ENCODE measurements at places on chromosomes 1 and 21. TPM values are rescaled to one million over a fixed set of nuclear protein-coding genes. Genes with fewer than 3 reads are reported as not detected.

The HES3 gene
- not detected for total RNA-seq

The CFHR5 gene
- not detected for total RNA-seq

The USP25 gene
- total RNA-seq = 37.4 TPM

The TAF12 gene
- total RNA-seq = 23.9 TPM

The DYNLT5 gene
- not detected for total RNA-seq

The KIF26B gene
- 0.25 TPM for total RNA-seq

DNA sequence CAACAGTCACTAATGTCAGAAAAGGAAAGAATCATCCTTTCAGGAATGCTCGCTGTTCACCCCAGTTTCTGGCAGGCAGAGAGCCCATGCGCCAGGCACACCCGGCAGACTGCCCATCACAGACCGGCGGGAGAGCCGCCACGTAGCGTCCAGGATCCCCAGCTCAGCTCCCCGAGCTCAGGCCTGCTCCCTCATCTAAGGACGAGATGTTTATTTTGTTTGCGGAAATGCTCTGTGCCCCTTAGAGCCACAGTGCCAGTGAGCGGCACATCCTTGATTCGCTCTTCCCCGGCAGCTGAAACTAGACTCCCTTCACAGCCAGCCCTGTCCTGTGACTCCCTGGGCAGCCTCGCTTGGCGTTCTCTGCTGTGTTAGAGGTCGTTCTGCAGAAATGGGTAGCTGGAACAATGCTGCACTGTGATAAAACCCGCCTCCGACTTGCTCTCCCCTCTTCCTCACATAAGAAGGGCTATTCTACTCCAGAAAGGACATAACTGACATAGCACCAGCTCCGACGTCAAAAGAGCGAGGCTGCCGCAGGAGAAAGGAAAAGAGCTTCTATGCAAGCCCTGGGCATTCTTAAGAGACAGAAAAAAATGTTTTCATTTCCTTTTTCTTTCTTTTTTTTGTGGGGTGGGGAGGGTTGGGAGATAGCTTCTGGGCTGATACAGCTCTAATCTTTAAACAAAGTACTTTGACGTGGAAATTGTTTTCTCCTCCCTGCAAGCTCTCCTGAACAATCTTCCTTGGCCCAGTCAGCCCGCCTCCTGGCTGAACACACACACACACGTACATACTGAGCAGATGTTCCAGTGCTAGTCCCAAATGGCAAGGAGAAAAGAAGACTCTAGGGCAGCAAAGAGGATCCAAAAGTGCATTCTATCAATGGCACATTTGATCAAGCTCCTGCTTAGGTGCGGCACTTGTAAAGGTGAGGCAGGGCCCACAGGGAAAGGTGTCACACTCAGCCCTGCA is 37.2 kb downstream of the MRAP start:
- DNase-seq = no peak

GRCh38 chr1:164637461-164638375 is 78.7 kb downstream of the PBX1 start:
- DNase-seq = no peak

DNA sequence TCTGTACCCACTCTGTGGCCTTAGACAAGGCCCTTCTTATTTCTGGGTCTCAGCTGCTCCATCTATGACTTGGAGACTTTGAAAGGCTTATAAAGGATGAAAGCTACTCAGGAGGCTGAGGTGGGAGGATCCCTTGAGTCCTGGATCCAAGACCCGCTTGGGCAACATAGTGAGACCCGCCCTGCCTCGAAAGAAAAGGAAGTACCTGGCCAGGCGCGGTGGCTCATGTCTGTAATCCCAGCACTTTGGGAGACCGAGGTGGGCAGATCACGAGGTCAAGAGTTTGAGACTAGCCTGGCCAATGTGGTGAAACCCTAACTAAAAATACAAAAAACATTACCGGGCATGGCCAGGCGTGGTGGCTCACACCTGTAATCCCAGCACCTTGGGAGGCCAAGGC is 13.4 kb downstream of the ID3 start:
- DNase-seq = no peak

GRCh38 chr1:28160782-28161266 is 15.7 kb downstream of the PTAFR start:
- no peak for DNase-seq

DNA sequence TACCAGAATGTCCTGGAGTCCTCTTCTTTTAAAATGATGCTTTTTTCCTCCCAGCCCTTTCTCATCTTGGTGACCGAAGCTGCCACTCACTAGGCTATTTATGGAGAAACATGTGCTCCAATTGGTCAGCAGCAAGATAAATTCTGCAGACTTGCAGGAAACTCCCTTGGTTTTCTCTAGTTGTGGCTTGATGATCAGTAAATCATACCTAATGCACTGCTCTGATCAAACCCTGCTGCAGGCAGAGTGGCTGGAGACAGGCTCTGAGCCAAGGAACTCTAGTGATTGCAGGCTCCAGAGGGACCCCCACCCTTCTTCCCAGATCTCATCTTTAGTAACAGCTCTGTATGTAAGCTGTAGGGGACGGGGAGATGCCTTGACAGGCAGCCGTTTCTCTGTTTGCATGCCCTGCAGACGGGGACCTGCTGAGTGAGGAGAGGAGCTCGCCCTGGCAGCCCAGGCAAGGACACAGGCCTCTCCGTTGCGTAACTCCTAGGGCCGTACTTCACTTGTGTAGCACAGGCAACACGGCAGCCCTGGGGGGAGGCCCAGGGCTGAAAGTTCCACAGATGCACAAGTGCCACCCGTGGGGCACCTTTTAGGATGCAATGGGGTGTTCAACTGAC is 14.5 kb downstream of the SLC6A17 start:
- no peak for DNase-seq

- DNase-seq = no peak
Observed at GRCh38 chr1:33503506-33503905, 31.1 kb downstream of the ZSCAN20 start.

DNA sequence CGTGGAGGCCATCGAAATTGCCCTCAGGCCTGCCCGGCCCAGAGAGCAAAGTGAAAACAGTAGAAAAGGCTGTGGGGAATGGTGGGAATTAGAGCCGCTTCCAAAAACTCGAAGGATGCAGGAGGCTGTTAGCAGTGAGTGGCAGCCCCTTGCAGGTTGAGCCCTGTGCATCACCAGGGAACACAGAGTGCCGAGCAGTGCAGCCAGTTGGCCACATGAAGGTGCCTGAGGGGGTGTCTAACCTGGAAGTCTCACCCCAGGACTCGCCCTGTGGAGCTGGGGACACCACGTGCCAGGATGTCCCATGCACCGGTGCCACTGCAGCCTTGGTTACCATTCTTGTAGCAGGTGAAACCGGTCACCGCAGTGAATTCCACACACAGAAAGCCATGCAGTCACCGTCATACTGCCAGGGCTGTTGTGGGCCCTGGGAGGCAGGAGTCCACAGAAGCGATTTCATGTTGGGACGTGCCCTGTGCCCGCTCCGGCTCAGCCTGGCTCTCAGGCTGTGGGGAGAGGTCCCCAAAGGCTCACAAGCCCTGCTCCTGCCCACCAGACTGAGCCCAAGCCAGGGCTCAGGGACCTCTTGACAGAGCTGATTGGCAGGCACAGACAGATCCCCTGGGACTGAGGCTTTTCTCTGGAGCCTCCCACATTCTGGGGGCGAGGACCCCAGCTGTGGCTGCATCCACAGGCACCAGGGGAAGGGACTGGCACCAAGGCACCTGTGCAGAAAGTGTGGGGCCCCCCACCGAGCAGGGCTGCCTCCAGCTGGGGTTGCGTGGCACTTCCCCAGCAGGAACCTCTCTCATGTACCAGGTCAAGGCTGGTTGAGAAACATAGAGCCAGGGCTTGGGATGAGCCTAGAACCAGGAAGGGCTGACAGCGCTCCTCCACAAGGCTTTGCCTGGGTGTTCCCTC is 16.7 kb upstream of the ACTRT2 start:
- no peak for DNase-seq

GRCh38 chr1:53763911-53764310 is 24.9 kb upstream of the GLIS1 start:
- no peak for DNase-seq

GRCh38 chr1:115428256-115428655 is 90.2 kb upstream of the NGF start:
- no peak for DNase-seq

Measured in activated T-cell treated with anti-CD3 and anti-CD28 coated beads, Interleukin-2, amount 50 U/mL, for 72 hours (primary cell).